Cardiac muscle cell (in vitro differentiated cells and primary cell): ENCODE measurements at places on chromosomes 6 and 20.

- no peaks in the 10 kb centered on the region for H3K4me1 ChIP-seq
- no peak overlapping the region for H3K27ac ChIP-seq
- no peak for DNase-seq
- H3K27me3 ChIP-seq = no peaks in the 10 kb centered on the region
Observed at GRCh38 chr6:83824831-83825230, 28.3 kb upstream of the RIPPLY2 start.

DNA sequence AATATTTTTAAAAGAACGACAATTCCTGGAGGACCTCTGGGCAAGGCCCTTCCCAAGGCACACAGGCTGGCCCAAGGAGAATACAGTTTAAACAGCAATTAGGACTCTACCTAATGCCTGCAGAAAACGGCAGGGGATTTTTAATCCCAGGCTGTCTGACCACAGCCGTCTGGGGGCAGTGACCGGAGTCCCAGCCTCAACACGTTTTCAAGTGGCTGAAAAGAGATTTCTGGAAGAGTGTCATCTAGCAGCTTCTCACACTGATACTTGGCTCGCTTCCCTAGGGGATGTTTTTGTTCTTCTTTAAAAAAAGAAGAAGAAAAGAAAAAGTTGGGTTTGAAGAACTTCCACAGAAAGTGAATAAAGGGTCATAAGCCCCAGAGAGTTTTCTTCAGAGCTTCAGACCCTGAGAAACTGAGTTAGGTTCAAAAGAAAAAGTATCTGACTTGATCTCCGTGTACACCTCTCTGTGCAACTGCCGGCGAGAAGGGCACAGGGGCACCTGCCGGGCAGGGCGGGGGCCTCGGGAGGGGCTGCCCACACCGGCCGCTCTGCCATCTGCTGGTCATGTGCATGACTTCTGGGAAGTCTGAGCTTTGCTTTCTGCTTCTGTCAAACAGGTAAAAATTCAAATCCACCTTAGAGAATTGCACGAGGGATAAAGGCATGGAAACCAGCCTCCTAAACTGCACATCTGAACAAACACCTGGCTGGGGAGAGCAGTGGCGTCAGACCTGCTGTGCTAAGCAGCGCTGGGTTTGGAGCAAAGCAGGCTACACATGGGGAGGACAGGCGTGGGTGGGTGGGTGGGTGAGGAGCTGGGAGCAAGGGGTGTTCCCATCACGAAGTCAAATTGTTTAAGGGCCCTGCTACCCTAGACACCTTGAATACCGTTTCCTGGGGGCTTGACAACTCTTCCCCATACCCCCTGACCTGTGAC is 33.0 kb downstream of the RRBP1 start:
- peak overlapping the region; percentile 30 for H3K27ac ChIP-seq

DNA sequence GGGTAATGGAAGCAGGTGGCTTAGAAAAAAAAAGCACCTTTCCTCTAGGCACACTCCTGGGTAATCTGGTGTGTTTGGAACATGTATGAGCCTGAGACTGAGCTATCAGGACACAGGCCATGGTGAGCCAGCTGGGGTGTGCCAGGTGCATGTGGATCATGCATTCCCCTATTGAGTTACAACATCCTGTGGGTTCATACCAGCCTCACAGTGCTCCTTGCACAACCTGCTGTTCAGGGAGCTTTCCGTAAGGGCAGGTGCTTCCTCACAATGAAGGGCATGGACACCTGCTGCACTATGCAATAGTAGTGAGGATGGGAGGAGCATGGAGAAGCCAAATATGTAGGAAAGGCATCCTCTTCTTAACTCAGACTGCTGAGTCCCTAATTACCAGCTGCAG is 197.2 kb upstream of the SUPT3H start:
- DNase-seq = no peak
- no peak overlapping the region for H3K4me3 ChIP-seq
- H3K4me1 ChIP-seq = peaks cover 10% of the 10 kb centered on the region
- no peaks in the 10 kb centered on the region for H3K27me3 ChIP-seq
- H3K27ac ChIP-seq = no peak overlapping the region

GRCh38 chr20:24376311-24377099 is 92.9 kb upstream of the SYNDIG1 start:
- H3K4me1 ChIP-seq = no peaks in the 10 kb centered on the region
- no peaks in the 10 kb centered on the region for H3K36me3 ChIP-seq
- DNase-seq = peak; percentile 45
- H3K27me3 ChIP-seq = peaks cover 4% of the 10 kb centered on the region
- no peak overlapping the region for H3K4me3 ChIP-seq

DNA sequence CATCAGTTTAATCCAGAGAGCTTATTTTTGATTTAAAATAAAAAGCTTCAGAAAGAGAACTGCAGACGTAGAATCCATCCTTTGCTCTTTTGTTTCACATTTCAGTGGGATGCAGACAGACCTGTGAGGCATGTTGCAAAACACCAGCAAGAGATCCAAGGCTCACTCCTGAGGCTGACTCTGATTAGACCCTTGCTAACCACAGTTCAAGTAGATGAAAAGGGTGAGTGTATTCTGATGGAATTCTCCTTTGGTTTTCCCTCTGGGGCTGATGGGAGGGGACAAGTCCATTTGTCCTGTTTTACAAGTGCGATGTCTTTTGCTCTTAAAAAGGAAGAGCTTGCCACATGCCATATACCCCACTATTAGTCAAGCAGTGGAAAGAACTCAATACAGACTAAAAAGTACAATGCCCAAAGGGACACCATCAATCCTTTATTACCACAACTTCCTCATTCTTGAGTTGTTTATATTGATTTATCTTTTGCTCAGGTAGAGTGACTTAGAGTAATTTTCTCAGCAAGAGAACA is 772.7 kb downstream of the MAFB start:
- no peaks in the 10 kb centered on the region for H3K4me1 ChIP-seq
- no peak for DNase-seq
- H3K27me3 ChIP-seq = no peaks in the 10 kb centered on the region
- H3K36me3 ChIP-seq = no peaks in the 10 kb centered on the region
- no peak overlapping the region for H3K27ac ChIP-seq

DNA sequence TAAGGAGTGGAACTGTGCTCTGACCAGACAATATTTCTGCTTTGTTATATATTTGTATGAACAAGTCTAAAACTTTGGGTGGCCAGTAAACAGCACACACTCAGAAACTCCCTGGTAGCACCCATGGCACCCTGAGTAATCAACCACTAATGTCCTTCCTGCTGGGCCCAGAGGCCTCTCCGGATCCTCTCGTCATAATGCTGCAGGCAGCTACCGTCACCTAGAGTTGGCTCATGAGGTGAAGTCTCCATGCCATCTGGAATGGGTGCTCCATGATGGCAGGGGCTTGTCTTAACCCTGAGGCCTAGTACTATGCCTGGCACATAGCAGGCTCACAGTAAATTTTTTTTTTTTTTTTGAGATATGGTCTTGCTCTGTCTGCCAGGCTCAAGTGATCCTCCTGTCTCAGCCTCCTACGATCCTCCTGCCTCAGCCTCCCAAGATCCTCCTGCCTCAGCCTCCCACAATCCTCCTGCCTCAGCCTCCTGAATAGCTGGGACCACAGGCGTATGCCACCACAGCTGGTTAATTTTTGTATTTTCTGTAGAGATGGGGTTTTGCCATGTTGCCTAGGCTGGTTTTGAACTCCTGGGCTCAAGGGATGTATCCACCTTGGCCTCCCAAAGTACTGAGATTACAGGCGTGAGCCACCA is 3.0 kb upstream of the SDCBP2 start:
- no peak overlapping the region for H3K27ac ChIP-seq
- no peak overlapping the region for H3K4me3 ChIP-seq
- H3K27me3 ChIP-seq = no peaks in the 10 kb centered on the region
- H3K36me3 ChIP-seq = peaks cover 4% of the 10 kb centered on the region
- no peaks in the 10 kb centered on the region for H3K4me1 ChIP-seq

DNA sequence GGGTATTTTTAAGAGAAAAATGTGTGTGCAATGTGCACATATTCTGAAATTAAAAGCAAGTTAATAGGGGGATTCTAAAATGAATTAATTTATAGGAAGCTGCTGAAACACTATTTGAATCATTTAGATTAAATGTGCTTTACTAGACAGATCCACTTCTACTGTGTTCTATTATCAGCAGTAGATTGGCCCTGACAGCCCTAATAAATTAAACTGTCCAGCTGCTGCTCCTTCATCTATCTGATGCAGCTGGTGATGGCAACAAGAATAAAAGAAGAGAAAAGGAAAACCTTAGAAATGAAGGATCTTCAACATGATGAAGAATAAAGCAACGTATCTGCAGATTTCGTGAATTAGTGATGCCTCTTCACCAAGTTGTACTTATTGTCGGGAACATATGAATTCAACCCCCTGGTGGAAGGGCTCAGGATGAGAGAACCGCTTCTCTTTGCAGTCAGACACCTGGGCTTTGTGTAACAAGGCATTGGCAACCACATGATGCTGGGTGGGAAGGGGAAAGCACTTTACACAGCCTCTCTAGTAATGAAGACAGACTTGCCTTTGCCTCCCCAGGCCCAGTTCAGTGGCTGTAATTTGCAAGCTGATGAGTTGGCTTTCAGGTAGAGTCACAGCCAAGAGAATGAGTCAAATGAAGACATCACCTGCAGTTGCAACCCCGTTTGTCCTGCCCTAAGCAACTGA is 94.4 kb downstream of the LAMP5 start:
- H3K27me3 ChIP-seq = no peaks in the 10 kb centered on the region
- H3K4me1 ChIP-seq = no peaks in the 10 kb centered on the region
- no peak overlapping the region for H3K4me3 ChIP-seq
- no peaks in the 10 kb centered on the region for H3K36me3 ChIP-seq

DNA sequence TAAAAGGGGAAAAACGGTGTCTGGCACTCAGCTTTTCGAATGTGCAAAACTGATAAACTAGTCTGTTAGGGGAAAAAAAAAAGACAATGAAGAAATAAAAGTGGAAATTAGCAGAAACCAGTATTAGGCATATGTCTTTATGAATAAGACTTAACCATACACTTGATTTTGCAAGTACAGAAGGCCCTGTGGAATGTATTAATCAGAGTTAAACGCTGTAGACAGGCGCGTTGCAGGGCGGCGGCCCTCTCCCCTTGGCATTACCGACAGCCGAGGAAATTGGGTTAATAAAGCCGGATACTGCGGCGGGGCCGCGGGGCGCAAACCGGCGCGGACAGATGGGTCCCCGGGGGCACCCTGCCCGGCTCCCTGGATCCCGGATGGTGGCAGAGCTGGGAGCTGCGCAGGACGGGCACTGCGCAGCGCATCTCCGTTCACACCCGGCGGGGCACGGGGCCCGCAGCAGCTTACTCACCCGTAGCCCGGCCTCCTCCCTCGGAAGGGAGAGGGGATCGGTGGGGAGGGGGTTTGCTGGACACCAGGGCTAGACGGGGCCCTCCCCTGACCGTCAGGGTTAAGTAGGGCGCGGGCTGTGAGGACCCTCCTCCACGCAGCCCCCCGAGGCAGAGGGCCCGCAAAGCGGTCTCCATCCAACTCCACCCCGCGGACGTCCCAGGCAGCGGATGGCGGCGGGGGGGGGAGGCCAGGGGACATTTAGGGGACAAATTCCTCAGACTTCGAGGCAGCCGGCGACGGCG is 2.0 kb downstream of the BHLHE23 start:
- H3K4me3 ChIP-seq = no peak overlapping the region
- peaks cover 3% of the 10 kb centered on the region for H3K4me1 ChIP-seq

DNA sequence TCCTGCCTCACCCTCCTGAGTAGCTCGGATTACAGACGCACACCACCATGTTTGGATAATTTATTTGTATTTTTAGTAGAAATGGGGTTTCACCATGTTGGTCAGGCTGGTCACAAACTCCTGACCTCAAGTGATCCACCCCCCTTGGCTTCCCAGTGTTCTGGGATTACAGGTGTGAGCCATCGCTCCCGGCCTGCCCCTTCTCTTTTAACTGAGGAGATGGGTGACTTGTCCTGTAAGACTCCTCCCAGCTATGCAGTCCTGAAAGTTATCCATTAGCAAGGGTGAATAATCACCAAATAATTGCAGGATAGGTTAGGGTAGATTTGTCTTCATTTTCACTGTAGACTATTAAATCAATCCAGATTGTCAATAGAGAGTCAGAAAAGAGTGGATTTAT is 40.5 kb upstream of the JARID2 start:
- no peak overlapping the region for H3K4me3 ChIP-seq
- no peak for DNase-seq
- H3K36me3 ChIP-seq = no peaks in the 10 kb centered on the region
- H3K4me1 ChIP-seq = no peaks in the 10 kb centered on the region
- H3K27ac ChIP-seq = no peak overlapping the region
- no peaks in the 10 kb centered on the region for H3K27me3 ChIP-seq
